ENCODE measurements at places on chromosomes 16 and 17. TPM values are rescaled to one million over a fixed set of nuclear protein-coding genes. Genes with fewer than 3 reads are reported as not detected.

Gene SLC13A5
- total RNA-seq = 0.52 TPM

Gene ST6GALNAC1
- total RNA-seq = 61.0 TPM

Gene PPP1R27
- not detected for total RNA-seq

Gene PRAC1
- total RNA-seq = not detected

Gene ARHGDIG
- total RNA-seq = 2.6 TPM

Gene GAS7
- total RNA-seq = 26.7 TPM

Gene MGAT5B
- total RNA-seq = 0.69 TPM

Gene CD300LB
- total RNA-seq = 0.49 TPM

Gene SYCE1L
- total RNA-seq = 2.3 TPM

Gene CES3
- 5.2 TPM for total RNA-seq

Gene HSF5
- total RNA-seq = 0.09 TPM

Gene ESRP2
- total RNA-seq = 67.0 TPM

Gene HOXB6
- total RNA-seq = 2.0 TPM

Gene CETP
- total RNA-seq = 0.26 TPM

Gene PIK3R6
- total RNA-seq = 2.8 TPM

Gene ELP5
- 47.9 TPM for total RNA-seq

Gene COTL1
- total RNA-seq = 129 TPM

Gene TBX6
- total RNA-seq = 3.7 TPM

Gene SPECC1
- total RNA-seq = 83.8 TPM

Gene SERPINF2
- 2.9 TPM for total RNA-seq

Gene SRCIN1
- total RNA-seq = 4.5 TPM

Gene PIRT
- total RNA-seq = 0.32 TPM

Gene CES5A
- total RNA-seq = 2.2 TPM

Gene NOS2
- 0.12 TPM for total RNA-seq

Gene RAB26
- total RNA-seq = 7.7 TPM

Gene IKZF3
- total RNA-seq = 5.8 TPM
